NCI-H146 (cell line): ENCODE measurements at places on chromosomes 16 and 17.
A peak's percentile ranks its signal among the peaks of the same experiment; 100 is the strongest.

- DNase-seq, result peak; percentile 25
Observed at GRCh38 chr16:6484081-6484480, 848.6 kb upstream of the RBFOX1 start.

GRCh38 chr17:521561-522325 lies 169.1 kb upstream of the RPH3AL start:
- no peak for DNase-seq

DNA sequence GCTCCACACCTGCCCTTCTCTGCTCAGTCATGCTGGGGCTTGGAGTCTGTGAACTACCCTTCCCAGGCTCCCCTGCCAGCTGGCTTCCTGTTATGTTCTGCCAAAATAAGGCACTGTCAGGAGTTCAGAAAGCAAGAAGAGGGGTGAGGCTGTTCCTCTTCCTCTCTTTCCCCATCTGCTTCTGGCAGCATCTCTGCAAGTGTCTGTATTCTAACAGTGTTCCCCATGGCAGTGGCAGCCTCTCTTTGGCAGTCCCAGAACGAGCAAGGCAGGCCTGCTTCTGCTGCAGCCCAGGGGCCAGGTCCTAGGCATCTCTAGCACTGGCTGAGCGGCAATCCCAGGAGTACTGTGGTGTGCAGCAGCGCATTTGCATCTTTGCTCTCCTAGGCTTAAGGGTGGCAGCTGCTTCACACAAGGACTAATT lies 219.1 kb downstream of the STX8 start:
- no peak for DNase-seq

DNA sequence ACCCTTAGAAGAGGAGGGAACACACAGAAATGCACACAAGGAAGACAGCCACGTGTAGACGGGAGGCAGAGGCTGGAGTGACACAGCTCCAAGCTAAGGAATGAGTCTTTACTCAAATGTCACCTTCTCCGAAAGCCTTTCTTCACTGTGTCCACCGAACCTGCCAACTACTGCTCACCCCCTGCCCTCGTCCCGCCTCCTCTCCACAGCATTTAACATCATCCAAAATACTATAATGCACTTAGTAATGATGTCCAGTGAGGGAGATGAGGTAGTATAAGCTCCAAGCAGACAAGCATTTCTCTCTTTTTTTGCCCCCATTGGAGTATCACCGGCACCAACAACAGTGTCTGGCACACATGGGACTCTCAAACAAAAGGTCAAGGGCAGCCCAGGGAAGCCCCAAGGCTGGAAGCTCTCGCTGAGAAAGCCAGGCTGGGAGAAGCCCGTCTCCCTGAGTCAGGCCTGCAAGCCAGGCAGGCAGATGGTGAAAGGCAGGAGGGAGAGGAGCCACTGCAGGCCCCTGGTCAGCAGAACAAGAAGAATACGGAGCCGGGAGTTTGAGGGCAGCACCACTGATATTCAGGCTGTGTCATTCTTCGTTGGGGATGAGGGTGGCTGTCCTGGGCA lies 25.9 kb downstream of the ZFHX3 start:
- no peak for DNase-seq

- no peak for DNase-seq
Observed at GRCh38 chr17:61299517-61300513, 99.8 kb upstream of the TBX2 start.

DNA sequence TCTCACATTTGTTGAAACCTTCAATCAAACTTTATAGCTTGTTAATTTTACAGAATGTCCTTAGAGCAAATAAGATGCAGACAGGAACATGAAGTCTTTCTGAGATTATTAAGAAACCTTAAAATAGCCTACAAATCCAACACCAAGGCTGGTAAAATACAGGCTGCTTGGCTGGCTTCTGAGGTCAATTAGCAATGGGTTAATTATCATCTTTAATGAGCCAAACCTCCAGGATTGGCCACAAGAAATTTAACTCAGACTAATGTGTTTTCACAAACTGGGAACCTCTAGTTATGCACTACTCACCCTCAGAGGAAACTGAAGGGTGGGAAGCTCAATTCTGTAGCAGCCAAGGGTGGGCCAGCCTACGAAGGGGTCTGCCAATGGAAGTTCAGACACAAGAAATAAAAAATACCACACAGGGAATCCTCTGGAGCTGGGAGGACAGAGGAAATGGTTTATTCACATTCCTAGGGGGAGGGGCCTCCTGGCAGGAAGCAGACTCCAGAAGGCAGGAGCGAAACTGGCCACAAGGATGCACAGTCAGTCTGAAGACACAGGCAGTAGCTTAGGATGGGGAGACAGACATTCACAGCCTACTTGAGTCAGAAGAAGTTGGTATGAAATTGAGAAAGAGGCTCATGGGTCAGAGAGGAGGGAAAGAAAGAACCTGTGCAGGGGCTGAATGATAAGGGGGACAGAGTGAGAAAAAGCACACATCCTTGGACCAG lies 36.1 kb downstream of the HIC1 start:
- DNase-seq, result no peak

DNA sequence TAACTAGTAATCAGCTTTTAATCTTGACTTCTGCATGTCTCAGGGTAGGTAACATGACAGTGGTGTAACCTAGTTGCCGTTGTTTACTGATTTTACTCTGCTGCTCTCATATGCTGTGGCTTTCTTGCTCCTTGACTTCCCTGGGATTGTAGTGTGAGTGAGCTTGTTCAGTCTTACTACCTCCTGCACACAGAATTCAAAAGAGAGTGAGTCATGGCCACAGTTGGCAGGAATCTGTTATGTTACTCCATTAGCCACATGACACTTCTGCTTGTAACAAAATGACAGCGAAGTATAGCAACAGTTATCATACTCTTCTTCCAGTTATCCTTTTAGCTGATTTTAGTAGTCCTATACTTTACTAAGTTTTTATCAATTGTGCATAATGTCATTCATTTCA lies 18.8 kb downstream of the TNRC6A start:
- DNase-seq, result no peak

GRCh38 chr16:85778873-85779272 lies 20.5 kb downstream of the EMC8 start:
- no peak for DNase-seq

DNA sequence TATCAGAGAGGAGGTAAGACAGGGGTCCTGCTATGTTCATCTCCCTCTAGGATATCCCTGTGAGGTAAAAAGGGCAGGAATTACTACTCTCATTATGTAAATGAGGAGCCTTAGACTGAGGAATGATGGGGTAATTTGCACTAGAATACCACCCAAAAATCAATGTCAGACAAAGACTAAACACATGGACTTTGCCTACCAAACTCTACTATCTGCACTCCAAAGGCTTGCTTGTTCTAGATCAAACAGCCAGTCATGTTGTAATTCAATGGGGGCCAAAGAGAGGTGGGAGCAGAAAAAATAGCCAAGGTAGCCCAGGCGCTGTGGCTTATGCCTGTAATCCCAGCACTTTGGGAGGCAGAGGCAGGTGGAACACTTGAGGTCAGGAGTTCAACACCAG lies 120.7 kb downstream of the LYRM1 start:
- DNase-seq, result no peak

GRCh38 chr16:66036184-66036583 lies 330.3 kb upstream of the CDH5 start:
- DNase-seq, result no peak

DNA sequence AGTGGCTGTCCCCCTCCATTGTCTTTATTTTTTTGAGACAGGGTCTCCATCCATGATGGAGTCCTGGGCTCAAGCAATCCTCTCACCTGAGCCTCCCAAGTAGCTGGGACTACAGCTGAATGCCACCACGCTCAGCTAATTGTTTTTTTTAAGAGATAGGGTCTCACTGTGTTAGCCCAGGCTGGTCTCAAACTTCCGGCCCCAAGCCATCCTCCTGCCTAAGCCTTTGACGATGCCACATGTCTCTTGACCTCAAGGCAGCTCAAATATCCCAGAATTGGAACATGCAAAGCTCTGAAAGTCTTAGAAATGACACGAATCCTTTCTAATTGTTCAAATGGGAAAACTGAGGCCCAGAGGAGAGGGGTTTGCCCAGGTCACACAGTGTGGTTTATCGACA lies 75.4 kb upstream of the ZNF423 start:
- DNase-seq, result no peak

DNA sequence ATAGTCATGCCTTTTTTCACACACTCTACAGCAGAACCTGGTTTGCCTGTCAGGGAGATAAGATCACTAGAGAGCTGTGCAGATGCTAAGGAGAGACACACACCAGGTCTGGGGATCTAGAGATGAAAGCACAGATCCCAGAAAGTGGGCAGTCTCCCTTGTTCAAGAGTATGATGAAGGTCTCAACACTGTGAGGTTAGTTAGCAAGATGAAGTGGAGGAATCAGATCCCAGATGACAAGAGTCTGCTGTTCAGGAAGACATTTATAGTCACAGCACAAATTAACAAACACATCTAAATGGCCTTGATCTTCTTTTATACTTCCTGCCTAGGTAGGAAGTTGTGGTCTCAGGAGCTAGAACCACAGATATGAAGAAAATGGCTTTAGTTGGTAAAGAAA lies 23.4 kb upstream of the SKAP1 start:
- no peak for DNase-seq

GRCh38 chr16:5328546-5328945 lies 231.0 kb upstream of the EEF2KMT start:
- DNase-seq, result no peak

GRCh38 chr17:80704894-80705293 lies 160.3 kb downstream of the RPTOR start:
- DNase-seq, result no peak

DNA sequence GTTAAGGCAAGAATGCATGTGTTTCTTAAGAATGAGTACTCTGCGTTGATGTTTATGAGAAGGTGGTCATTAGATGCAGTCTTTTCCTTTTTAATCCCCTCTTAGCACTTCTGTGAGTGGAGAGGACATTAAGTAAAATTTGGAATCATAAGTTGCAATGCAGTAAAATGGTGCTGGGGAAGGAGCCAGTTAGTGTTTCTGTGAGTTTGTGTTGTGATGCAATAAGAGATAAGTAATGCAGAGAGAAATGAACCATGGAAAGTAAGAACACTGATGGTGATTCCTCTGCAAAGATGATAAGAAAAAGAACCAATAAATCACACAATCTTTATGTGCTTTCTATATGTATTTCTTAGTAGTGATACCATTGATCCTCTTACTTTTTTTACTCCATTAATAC lies 20.0 kb downstream of the ABHD15 start:
- no peak for DNase-seq

- DNase-seq, result no peak
Observed at GRCh38 chr17:72554508-72554907, 433.7 kb downstream of the SOX9 start.

GRCh38 chr17:79504181-79504605 lies 106.7 kb downstream of the RBFOX3 start:
- DNase-seq, result no peak

DNA sequence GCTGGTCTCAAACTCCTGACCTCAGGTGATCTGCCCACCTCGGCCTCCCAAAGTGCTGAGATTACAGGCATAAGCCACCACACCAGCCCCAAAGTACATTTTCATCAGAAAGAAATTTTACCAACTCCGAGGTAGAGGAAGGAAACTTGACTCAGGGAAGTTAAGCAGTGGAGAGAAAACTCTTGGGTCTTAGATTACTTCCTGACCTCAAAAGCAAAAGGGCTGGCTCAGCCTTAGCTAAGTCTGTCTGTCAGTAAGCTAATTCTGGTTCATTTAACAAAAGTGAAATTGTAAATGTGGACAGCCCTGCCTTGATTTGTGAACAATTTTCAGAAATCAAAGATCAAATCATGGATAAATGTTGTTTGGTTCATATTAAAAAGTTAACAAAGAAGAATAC lies 30.6 kb downstream of the MAP2K6 start:
- DNase-seq, result no peak

GRCh38 chr16:10661737-10662136 lies 33.0 kb downstream of the TEKT5 start:
- DNase-seq, result no peak

- no peak for DNase-seq
Observed at GRCh38 chr16:87963400-87963799, 12.2 kb downstream of the BANP start.

DNA sequence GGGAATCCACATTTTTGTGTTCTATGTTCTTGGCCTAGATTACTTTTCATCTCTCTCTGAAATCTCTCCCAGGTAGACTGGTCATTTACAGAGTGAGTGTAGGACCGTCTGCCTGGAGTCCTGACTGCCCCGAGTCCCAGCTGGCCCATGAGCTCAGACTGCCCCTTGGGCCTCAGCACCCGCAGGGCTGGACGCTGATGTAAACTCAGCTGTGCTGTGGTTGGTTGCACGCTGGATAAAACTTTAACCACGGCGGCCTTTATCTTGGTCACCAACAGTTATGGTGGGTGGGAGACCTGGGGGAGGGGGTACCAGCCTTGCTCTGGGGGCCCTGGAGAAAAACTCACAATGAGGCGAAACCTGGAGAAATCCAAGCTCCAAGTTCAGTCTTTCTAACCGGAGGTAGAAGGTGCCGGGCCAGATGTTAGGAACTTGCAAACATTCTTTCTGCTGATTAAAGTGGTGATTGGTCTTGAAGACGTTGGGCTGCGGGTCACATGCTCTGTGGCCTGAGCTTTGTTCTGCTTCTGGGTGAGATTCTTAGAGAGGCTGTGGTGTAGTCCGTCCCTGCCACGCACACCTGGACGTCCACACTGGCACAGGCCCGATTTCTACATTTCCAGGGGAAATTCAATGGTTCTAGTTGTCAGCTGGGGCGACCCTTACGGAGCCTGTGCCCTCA lies 6.9 kb downstream of the METRNL start:
- DNase-seq, result no peak

DNA sequence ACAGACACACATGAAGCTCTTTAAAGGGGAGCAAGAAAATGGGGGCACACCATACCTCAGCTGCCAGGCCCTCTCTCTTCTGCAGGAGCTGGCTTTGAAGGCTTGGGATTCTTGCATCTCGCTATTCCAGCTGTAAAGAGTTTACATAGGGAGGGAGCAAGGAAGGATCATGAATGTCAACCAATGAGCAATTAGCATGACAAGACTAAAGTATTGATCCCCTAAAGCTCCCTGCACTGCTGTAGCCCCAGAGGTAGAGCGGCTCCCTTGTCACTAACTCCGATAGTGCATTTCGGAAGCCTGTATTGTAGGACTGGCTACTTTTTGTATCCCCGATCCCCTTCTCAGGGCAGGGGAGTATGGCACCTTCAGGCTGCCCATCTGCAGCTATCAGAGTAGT lies 113.4 kb upstream of the PMFBP1 start:
- DNase-seq, result no peak

GRCh38 chr16:24534620-24535019 lies 4.7 kb upstream of the RBBP6 start:
- DNase-seq, result no peak
